ENCODE measurements at places on chromosomes 13 and 19.

- no peak for DNase-seq
Measured at GRCh38 chr13:39379118-39379517, 223.9 kb downstream of the LHFPL6 start.

DNA sequence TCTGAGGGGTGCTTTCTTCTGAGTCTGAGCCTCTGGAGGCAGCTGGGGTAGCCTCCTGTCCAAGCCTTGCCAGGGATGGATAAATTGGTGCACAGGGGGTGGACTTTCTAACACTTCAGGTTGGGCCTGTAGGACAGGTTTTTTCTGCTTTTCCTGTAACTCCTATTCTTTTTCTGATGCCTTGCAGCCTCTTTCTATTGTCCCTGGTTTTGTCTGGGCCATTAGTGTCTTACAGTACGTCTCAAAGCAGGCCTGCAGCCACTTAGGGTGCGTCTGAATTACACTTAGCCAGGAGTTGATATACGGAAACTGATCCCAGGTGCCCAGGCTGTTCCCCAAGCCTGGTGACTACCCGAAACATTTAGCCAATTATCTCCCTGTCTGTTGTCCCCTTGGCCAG is 213.3 kb upstream of the HTR2A start:
- no peak for DNase-seq

DNA sequence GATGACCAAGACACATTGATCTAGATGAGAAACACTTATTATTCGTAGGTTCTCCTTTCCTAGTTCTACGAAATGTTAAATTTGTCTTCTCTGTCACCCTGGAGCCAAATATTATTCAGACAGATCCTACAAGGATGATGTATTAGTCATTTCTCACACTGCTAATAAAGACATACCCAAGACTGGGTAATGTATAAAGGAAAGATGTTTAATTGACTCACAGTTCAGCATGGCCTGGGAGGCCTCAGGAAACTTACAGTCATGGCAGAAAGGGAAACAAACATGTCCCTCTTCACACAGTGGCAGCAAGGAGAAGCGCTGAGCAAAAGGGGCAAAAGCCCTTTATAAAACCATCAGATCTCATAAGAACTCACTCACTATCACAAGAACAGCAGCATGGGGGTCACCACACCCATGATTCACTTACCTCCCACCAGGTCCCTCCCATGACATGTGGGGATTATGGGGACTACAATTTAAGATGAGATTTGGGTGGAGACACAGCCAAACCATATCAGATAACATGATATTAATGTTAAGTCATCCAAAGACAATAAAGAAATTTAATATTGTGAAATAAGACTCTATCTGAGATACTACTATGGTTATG is 1248.8 kb upstream of the SLC10A2 start:
- DNase-seq = no peak

DNA sequence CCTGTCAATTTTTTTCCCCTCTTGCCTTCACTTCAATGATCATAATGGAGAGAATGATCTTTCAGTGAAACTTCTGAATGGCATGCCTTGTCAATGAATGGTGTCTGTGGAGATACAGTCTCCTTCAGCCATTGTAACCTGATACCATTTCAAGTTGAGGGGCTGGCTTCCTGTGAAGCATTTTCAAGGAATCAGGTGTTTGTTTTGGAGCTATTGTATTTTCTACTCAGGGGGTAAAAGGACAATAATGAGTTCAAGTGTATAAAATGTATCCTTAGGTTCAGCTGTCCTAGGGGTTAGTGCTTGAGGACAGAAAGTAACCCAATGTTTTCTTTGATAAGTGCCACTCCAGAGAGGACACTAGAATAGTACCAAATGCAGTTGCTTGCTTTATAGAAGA is 23.8 kb upstream of the CBY2 start:
- no peak for DNase-seq

- DNase-seq = peak; percentile 46
Measured at GRCh38 chr19:57103573-57104277, 16.1 kb upstream of the USP29 start.

DNA sequence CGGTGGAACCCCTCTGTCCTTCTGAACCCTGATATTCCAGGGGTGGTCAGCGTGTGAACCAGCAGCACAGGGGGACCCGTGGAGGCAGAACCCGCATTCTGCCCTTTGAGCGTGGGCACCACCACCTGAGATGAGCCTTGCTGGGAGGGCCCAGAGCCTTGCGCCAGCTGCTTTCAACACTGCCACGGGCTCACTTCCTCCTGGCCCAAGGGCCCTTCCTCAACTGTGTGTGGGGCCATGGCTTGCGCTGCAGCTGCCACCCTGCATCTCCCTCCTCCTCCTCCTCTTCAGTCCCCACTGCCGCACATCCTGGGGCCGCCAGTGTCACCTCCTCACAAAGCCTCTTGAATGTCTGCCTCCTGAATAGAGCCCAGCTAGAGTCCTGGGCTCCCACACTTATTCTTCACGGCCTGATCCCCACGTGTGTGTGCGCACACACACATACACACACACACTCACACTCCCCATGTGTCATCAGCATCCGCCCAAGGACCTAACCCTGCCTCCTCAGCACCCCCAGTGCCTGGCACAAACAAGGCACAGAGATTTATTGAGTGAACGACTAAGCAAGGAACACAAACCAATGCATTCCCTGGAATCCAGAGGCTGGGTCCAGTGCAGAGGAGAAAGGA is 26.9 kb upstream of the TMEM160 start:
- DNase-seq = no peak

GRCh38 chr19:45645631-45646344 is 6.6 kb upstream of the EML2 start:
- DNase-seq = peak; percentile 86

GRCh38 chr13:101530293-101530692 is 77.8 kb downstream of the ITGBL1 start:
- DNase-seq = no peak

- no peak for DNase-seq
Measured at GRCh38 chr13:20860844-20861243, 41.7 kb downstream of the XPO4 start.
